ENCODE measurements at places on chromosomes 1 and 21. TPM values are rescaled to one million over a fixed set of nuclear protein-coding genes. Genes with fewer than 3 reads are reported as not detected.
A peak's percentile ranks its signal among the peaks of the same experiment; 100 is the strongest.

Gene OVAAL
- total RNA-seq = not detected

Gene CD247
- total RNA-seq = not detected

Gene HSD3B2
- not detected for total RNA-seq

GRCh38 chr1:51192213-51192843, 43.7 kb upstream of the RNF11 start:
- no peaks in the 10 kb centered on the region for H3K27me3 ChIP-seq
- no peak overlapping the region for H3K4me3 ChIP-seq
- peak; percentile 61 for DNase-seq
- H3K4me1 ChIP-seq = no peaks in the 10 kb centered on the region
- H3K36me3 ChIP-seq = no peaks in the 10 kb centered on the region

DNA sequence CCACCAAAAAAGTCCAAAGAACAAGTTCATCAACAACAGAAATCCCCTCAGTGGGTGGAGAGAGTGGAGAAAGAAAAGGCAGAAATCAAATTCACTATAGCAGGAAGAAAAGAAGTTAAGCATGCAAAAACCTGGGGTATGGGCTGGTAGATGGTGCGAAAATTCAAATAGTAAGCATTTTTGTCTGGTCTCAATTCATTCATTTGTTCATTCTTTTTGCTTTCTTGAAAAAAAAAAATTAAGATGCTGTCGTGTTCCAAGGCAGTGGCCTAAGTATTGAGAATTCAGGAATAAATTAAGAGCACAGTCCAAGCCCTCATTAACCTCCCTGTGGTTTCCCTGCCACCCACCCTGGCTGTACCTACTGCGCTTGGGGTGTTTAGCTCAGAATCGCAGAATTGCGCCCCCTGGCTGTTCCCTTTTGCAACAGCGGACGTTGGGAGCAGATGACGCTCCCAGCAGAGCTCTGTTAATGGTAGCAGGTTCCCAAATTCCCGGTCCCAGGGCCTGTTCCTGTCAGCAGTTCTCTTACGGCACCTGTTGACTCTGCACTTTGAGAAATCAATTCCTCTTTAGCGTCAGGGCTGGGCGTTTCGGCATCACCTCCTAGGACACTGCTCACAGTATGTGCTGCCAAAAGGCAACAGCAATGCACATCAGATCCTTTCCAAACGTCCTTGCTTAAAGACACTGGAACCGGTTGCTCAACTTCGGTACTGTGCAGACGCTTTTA, 34.0 kb upstream of the SSX2IP start:
- H3K36me3 ChIP-seq = no peaks in the 10 kb centered on the region
- H3K27me3 ChIP-seq = no peaks in the 10 kb centered on the region
- no peak for DNase-seq
- H3K27ac ChIP-seq = no peak overlapping the region
- peaks cover 25% of the 10 kb centered on the region for H3K4me1 ChIP-seq

GRCh38 chr1:201758499-201759050, 70.4 kb upstream of the IPO9 start:
- no peak overlapping the region for H3K27ac ChIP-seq
- H3K27me3 ChIP-seq = no peaks in the 10 kb centered on the region
- no peaks in the 10 kb centered on the region for H3K4me1 ChIP-seq

- no peak overlapping the region for H3K27ac ChIP-seq
- H3K27me3 ChIP-seq = no peaks in the 10 kb centered on the region
- DNase-seq = no peak
Measured at GRCh38 chr1:99738858-99739465, 27.5 kb downstream of the FRRS1 start.

DNA sequence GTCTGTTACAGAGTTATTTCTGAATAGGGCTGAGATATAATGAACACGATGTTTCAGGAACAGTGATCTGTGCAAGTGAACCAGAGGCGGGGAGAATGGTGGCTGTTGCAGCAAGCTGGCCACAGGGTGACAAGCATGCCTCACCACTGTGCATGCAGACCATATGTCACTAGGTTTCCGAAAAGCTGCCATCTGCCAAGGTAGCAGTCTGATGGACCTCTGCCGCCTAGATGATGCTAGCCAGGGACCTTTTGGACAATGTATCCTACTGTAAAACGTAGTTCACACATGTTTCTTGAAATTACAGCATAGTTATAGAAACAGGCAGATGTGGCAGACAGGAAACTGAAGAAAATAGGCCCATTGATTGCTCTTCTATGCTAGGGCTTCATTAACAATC, 204.2 kb upstream of the RRP15 start:
- no peak overlapping the region for H3K4me3 ChIP-seq
- no peaks in the 10 kb centered on the region for H3K27me3 ChIP-seq
- no peaks in the 10 kb centered on the region for H3K4me1 ChIP-seq
- H3K36me3 ChIP-seq = no peaks in the 10 kb centered on the region
- no peak for DNase-seq

Measured in Caco-2 (cell line).